ENCODE measurements at places on chromosomes 2 and 18. TPM values are rescaled to one million over a fixed set of nuclear protein-coding genes. Genes with fewer than 3 reads are reported as not detected.
A peak's percentile ranks its signal among the peaks of the same experiment; 100 is the strongest.

DNA sequence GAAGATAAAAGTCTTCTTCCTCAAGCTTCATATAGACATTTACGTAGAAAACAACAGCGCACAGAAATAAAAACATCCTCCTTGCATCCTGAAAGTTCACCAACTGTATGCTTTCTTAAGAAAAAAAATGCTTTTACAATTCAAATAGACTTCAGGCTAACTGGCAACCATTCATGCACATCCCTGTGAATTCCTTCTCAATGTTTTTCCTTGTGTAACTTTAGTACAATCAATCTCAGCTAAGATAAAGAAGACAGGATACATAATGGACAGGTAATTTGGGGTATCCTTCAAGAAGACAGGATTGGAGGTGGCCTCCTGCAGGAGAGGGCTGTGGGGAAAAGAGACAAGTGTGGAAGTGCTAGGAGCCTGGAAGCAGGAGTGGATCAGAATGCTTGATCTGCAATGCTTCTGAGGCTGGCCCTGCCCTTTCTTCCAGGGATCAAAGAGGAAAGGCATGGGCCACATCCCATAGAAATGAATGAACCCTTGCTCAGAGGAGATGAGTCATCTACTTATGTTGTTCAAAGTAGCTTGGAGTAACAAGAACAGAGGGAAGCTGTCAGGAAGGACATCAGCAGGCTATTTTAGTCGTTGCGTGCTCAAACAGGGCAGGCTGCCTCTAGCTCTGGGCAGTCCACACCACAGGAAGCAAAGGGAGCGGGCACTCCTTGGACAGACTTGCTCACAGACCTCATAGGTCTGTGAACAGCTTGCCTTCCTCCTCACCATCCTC lies 126.6 kb downstream of the TMEM131 start:
- no peaks in the 10 kb centered on the region for H3K27me3 ChIP-seq
- H3K4me3 ChIP-seq = peak overlapping the region; percentile 41
- no peaks in the 10 kb centered on the region for H3K36me3 ChIP-seq
- H3K4me1 ChIP-seq = peaks cover 51% of the 10 kb centered on the region

GRCh38 chr2:85868822-85869221 lies 20.0 kb downstream of the ST3GAL5 start:
- H3K4me3 ChIP-seq = no peak overlapping the region
- DNase-seq = no peak
- no peaks in the 10 kb centered on the region for H3K36me3 ChIP-seq
- no peaks in the 10 kb centered on the region for H3K27me3 ChIP-seq

Gene OTOS
- total RNA-seq = not detected

Gene DPP10
- not detected for total RNA-seq

DNA sequence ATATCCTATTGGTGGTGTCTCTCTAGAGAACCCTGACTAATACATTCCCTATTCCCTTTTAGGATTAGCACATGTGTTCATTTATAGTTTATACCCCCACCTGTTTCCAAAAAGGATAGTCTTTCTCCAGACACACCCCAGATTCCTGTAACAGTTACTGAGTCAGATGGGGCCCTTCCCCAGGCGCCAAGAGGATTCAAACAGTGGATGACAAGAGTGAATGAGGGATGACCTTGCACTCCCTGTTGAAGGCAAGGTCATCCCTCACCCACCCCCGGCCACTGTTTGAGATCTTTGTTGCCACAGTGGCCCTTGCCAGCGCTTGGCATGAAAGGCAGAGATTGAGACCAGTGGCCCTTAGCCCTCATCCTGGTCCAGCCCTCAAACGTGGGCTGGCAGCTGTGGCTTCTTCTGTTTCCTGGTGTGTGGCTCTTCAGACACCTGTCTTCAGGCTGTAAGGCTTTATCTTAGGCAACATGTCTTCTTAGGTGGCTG lies 15.3 kb upstream of the REEP1 start:
- no peaks in the 10 kb centered on the region for H3K4me1 ChIP-seq
- no peak overlapping the region for H3K27ac ChIP-seq
- no peaks in the 10 kb centered on the region for H3K27me3 ChIP-seq

Gene UGT1A6
- total RNA-seq = not detected

Gene TGFA
- total RNA-seq = 50.1 TPM

Gene CCDC74B
- 3.2 TPM for total RNA-seq

DNA sequence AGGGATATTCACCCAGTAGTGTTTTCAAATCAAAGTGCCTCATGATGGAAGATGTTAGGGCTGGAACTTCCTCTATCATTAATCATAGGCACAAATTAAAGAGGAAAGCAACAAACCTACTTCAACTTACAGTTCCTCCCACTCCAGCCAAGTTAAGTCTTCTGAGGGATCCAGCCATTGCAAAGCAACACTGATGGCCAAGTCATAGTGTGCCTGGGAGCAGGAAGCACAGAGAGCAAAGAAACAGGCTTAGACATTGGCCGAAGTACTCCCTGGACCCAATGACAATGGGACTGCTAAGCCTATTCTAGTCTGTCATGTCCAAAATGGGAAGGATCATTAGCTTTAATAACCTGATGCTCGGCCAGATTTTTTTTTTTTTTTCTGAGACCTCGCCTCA lies 7.0 kb downstream of the C2orf80 start:
- H3K27ac ChIP-seq = no peak overlapping the region
- DNase-seq = no peak
- no peaks in the 10 kb centered on the region for H3K36me3 ChIP-seq
- H3K4me1 ChIP-seq = peaks cover 6% of the 10 kb centered on the region
- no peaks in the 10 kb centered on the region for H3K27me3 ChIP-seq

GRCh38 chr2:128834207-128834879 lies 515.7 kb upstream of the HS6ST1 start:
- H3K27ac ChIP-seq = no peak overlapping the region
- H3K27me3 ChIP-seq = peaks cover 15% of the 10 kb centered on the region
- H3K36me3 ChIP-seq = no peaks in the 10 kb centered on the region
- no peaks in the 10 kb centered on the region for H3K4me1 ChIP-seq
- H3K4me3 ChIP-seq = no peak overlapping the region

GRCh38 chr2:28063492-28063962 lies 173.0 kb downstream of the BABAM2 start:
- no peak for DNase-seq
- no peaks in the 10 kb centered on the region for H3K36me3 ChIP-seq
- H3K27me3 ChIP-seq = no peaks in the 10 kb centered on the region
- H3K4me3 ChIP-seq = no peak overlapping the region

- H3K36me3 ChIP-seq = peaks cover 21% of the 10 kb centered on the region
- no peak overlapping the region for H3K4me3 ChIP-seq
- no peaks in the 10 kb centered on the region for H3K27me3 ChIP-seq
- no peak overlapping the region for H3K27ac ChIP-seq
- no peaks in the 10 kb centered on the region for H3K4me1 ChIP-seq
Measured at GRCh38 chr2:219844401-219845091, 217.1 kb downstream of the SLC4A3 start.

DNA sequence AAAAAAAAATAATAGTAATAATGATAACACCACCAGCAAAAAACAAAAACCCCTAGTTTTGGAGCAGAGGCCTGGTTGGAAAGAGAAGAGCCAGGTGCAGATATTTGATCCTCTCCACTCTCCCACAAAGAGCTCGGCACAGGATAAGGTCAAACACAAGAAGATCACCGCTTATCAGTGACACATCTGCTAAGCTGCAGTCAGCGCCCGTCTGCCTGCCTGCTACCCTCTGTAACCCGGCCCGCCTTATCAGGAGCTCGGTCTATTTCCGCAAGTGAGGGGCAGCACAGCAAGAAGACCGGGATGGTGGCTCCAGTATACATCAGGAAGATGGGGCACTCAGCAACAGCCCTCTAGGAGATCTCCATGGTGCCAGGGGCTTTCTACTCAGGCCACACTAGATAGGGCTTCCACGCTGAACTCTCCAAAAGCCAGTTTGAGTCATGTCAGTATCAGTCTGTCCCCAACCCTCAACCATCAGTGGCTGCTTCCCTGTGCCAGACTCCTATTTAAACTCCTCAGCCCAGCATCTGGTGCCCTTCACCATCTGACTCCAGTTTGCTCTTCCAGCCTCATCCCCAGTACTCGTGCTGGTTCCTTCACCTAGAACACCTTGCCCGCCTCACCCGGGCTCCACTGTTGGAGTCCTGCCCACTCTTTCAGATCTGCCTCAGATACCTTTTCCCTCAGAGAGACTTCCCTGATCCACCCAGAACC lies 67.3 kb upstream of the PPP1CB start:
- H3K27ac ChIP-seq = no peak overlapping the region
- peaks cover 39% of the 10 kb centered on the region for H3K4me1 ChIP-seq
- no peaks in the 10 kb centered on the region for H3K36me3 ChIP-seq
- no peak overlapping the region for H3K4me3 ChIP-seq
- no peaks in the 10 kb centered on the region for H3K27me3 ChIP-seq

- no peaks in the 10 kb centered on the region for H3K36me3 ChIP-seq
- no peak for DNase-seq
- no peak overlapping the region for H3K4me3 ChIP-seq
- H3K27me3 ChIP-seq = no peaks in the 10 kb centered on the region
- H3K4me1 ChIP-seq = no peaks in the 10 kb centered on the region
- no peak overlapping the region for H3K27ac ChIP-seq
Measured at GRCh38 chr2:114156366-114157056, 266.6 kb downstream of the ACTR3 start.

DNA sequence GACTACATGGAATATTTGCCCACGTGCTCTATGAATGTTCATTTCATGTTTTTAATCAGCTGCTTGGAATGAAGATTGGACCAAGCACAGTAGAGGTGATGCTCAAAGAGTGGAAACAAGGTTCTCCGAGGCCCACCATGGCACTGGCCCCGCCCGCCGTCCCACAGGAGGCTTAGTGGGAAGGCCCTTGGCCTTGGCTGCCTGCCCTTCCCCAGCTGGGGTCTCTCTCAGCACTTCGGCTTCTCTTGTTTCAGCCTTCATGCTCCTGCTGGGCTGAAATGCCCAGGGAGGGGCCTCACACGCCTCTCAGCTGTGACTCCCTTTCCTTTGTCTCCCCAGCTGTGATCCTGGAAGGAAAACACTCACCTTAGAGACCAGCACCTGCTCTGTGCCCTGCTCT lies 833.2 kb downstream of the GALR1 start:
- DNase-seq = no peak
- no peaks in the 10 kb centered on the region for H3K36me3 ChIP-seq
- no peak overlapping the region for H3K4me3 ChIP-seq
- no peaks in the 10 kb centered on the region for H3K4me1 ChIP-seq

GRCh38 chr2:214103276-214104001 lies 307.4 kb upstream of the VWC2L start:
- H3K4me3 ChIP-seq = no peak overlapping the region
- no peak for DNase-seq
- H3K27ac ChIP-seq = no peak overlapping the region
- H3K4me1 ChIP-seq = no peaks in the 10 kb centered on the region
- no peaks in the 10 kb centered on the region for H3K36me3 ChIP-seq

- no peaks in the 10 kb centered on the region for H3K27me3 ChIP-seq
- no peaks in the 10 kb centered on the region for H3K36me3 ChIP-seq
- no peak overlapping the region for H3K4me3 ChIP-seq
- H3K27ac ChIP-seq = no peak overlapping the region
Measured at GRCh38 chr2:152376968-152377367, 42.0 kb downstream of the FMNL2 start.

Gene LCT
- 0.12 TPM for total RNA-seq

Gene UPP2
- not detected for total RNA-seq

- no peak for DNase-seq
- H3K36me3 ChIP-seq = no peaks in the 10 kb centered on the region
- H3K4me3 ChIP-seq = no peak overlapping the region
- no peak overlapping the region for H3K27ac ChIP-seq
- H3K4me1 ChIP-seq = no peaks in the 10 kb centered on the region
Measured at GRCh38 chr2:59276033-59276432, 1034.9 kb upstream of the FANCL start.

Measured in HCT116 (cell line).